NCI-H2171 treated with DMSO at 0.1 percent for 48 hours (cell line): ENCODE measurements at places on chromosomes 7 and 10.

DNA sequence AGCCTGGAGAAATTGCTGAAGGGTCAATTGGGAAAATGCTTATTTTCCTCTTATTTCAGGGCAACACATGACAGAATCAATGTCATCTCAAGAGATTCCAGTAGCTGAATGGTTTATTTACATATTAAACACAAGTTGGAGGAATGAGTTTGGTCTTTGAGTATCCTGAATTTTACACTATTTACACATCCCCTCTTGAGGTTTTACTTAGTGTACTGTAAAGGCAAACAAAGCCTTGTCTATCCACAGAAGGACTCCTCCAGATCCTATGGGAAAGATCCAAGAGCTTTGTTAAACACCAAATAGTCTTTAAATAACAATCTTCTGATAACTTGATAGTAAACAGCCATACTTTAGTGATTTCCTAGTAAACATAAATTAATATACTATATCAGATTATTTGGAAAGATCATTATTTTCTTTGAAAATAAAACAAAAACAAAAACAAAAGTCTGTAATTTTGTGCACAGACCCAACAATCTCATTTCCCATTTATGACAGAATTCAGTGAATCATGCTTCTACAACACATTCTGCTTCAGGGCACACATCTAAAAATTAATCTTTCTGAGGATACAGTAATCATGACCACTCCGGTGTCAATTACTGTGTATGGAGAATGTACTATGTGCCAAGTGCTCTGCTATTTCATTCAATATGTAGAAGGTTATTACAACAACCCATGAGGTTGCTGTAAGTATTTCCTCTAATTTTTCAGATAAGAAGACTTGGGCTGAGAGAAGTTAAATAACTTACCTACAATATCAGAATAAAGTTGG is 575.0 kb upstream of the LRRTM3 start:
- no peak for DNase-seq

DNA sequence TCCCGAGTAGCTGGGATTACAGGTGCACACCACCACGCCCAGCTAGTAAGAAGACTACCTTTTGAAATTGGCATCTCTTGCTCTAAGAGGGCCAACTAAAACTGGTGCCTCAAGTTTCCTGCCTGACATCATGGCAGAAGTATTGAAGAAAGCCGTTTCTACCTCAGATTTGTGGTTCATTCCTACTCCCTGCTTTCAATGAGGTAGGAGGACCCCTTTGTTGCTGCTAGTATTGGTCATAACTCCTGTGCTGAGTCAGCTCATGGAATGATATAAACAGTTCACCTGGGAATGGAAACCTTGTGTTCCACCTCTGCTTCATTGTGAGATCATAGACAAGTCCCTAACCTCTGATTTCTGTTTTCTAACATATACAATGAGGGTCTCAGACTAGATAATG is 82.8 kb downstream of the CDK6 start:
- DNase-seq, result no peak

DNA sequence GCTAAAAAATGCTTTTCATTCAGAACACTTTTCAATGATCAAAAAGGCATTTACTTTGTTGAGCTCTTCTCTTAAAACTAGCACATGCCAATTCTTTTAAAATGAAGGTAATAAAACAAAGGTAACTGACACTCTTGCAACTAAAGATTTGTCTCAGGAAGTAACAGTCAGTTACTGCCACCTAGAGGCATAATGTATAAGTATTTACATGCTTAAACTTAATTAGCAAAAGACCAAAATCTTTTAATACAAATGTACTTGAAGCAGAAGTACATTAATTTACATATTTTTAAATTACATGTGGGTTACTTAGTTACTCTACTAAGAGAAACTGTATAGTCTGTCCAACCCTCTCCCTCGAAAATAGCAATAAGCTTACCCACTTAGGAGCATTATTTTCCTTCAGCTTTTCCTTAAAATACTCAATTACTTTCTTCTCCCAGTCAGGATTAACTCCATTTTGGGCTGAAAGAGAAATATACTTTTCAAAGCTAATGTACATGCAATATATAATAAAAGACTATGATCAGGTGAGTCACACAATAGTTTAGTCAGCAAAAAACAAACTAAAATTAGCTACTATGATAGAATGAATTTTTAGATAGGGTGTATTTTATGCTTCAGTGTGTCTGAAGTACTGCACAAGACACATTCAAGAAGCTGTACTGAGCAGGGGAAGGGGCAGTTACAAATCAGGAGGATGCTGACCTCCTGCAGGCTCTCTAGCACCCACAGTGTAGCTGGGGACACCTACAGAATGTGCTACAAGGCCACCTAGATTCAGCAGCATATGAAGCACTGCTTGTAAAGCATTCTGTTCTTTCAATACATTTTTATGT is 13.0 kb downstream of the MCMBP start:
- DNase-seq, result peak; percentile 25

- no peak for DNase-seq
These were observed 53.8 kb downstream of the LHPP start for GRCh38 chr10:124515244-124515970.

GRCh38 chr10:131126321-131127137 is 185.0 kb downstream of the TCERG1L start:
- no peak for DNase-seq

- DNase-seq, result no peak
These were observed 77.1 kb downstream of the MAP3K8 start for GRCh38 chr10:30510932-30511700.

DNA sequence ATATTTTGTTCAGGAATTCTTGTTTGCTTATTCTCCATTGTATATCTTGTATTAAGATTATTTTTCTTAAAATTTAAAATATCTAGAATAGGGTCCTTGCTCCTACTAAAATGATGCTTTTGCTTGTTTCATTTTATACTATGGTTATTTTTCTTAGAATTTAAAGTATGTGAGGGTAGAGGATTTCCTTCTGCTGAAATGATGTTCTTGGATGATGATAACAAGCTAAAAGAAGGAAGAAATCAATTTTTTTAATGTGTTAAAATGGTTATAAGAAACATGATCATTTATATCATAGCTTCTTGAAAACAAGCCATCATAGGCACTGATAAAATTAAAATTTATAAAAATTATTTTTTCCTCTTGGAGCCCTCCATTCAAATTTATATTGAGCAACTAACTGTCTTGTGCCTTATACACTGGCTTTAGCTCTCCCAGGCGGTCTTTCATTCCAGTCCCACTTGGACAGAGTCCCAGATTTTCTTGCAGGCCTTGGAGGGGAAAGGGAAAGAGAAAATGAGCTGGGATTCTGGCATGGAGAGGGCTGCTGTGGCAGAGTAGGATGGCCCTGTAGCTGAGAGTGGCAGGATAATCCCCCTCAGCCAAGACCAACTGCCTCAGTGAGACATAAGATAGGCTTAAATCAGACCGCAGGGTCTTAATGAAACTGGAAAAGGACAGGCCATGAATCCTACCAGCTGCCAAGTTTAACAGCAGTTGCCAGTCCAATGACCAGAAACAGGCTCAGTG is 60.2 kb downstream of the DNAJB9 start:
- no peak for DNase-seq

GRCh38 chr7:66330961-66331360 is 125.8 kb downstream of the TPST1 start:
- DNase-seq, result peak; percentile 35

DNA sequence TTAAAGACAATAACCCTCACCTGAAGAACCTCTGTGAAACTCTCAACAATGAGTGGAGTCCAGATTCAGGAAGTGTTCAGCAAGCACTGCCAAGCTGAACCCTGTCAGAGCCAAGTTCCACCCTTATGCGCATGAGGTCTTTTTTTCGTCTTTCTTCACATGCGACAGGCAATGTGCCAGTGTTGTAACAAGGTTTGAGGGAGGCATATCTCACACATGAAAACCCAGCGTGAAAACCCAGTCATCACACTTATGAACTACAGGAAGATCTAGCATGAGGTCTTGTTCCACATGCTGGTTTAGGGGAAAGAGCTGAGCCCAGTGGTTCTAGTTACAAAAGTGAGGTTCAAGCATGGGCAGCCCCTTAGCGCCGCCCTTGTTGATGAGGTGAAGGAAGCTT is 49.7 kb downstream of the RABGEF1 start:
- no peak for DNase-seq

- DNase-seq, result no peak
These were observed 47.9 kb downstream of the MTPN start for GRCh38 chr7:135929249-135929648.

- no peak for DNase-seq
These were observed 179.5 kb upstream of the PLXNA4 start for GRCh38 chr7:132755538-132756483.

DNA sequence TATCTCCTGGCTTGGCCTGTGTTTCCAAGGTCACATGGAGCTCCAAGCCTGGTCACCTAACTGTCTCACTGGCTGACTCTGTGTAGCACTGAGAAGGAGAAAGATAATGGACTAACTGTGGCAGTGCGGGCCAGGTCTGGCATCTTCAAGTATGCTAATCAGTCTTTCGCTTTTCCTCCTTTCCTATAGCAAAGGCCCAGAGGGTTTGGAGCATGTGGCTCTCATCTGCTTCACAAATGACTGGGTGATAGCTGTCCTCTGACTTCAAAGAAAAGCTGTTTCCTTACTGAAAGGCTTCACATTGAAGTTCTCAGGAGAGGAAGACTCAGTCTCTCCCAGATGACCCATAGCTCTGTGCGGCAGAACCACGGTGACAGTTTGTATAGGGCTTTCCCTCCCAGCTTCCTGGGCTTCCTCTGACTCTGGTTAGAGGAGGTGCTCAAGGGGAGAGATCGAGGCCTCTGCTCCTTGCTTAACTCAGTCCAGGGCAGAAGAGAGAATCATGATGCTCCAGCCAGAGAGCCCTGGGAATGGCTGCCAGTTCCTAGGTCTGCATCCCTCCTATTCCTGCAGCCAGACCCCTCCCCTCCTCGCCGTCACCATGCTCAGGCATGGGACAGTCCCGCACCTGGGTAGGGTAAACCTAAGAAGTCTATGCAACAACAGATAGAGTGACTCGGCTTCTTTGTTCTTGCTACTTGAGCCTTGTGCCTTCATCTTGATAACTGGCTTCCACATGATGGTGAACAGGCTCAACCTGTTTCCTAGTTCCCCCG is 72.3 kb downstream of the CCDC71L start:
- DNase-seq, result no peak

- no peak for DNase-seq
These were observed 1.5 kb downstream of the FAM13C start for GRCh38 chr10:59360605-59361405.

DNA sequence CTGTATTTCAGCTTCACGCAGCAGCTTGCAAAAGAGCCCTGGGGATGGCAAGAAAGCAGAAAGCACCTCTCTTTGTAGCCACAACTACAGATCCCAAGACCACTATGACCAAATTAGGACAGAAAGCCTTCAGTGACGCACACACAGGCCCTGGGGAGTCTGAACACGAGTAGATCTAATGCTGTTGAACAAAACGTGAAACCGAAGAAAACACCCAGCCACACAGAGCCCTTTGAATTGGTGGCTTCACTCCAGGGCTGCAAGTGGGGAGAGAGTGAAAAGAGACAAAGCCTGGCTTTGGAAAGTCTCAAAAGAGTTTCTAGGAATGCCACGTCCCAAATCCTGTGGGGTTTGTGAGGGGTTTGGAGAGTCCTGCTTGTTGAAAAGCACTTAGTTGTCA is 28.4 kb downstream of the PLXNA4 start:
- DNase-seq, result no peak

GRCh38 chr10:9957351-9957750 is 1060.3 kb upstream of the CELF2 start:
- DNase-seq, result no peak

GRCh38 chr10:131854579-131855335 is 46.1 kb upstream of the PPP2R2D start:
- no peak for DNase-seq

- DNase-seq, result no peak
These were observed 4.7 kb downstream of the MUC12 start for GRCh38 chr7:100974021-100974420.

DNA sequence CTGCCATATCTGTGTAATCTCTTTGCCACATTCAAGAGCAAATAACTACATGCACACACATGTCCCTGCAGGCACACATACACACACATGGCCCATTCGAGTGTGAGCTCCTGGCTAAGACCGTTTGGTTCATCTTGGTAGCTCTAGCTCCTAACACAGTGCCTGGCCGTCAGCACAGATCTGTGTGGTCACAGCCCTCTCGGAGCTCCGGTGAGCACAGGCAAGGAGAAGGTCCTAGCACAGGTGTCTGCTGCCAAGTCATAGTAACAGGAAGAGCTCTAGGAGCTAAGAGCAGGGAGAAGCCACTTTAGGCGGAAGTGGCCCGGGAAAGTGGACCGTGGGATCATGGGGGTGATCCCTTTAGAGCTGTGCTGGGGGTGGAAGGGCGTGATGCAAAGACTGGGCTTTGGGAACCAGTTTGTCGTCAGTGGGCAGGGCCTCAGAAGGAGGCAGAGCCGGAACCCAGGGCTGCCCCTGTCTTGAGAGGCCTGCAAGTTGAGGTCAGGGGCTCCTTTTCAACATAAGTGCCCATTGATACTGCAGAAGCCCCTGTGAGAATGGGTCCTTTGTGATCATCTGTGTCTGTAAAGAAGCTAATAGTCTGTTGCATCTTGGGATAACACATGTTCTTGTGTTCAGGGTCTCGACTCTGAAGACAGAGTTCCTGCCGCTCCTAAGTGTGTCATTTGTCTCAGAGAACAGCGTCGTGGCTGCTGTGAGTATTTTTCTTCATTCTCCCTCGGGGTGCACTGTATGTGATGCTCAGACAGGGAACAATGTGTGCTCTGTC is 16.6 kb upstream of the ARPC1B start:
- DNase-seq, result no peak

DNA sequence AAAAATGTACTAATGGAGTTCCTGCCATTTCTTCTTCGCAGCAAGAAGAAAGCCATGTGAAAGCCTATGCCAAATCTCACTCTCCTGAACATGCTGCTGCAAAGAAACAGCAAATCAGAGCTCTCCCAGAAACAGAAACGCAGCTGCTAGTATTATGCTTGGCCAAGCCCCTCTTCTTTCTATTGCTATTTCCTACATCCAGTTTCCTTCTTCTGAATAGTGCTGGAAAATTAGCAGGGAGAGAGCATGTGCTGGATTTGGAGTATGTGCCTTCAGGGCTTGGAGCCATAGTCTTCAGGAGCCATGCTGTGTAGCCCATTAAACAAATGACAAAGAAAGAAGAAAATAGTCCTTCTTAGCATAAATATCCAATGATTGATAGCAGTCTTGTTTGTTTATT is 852.0 kb upstream of the PHF14 start:
- DNase-seq, result no peak

DNA sequence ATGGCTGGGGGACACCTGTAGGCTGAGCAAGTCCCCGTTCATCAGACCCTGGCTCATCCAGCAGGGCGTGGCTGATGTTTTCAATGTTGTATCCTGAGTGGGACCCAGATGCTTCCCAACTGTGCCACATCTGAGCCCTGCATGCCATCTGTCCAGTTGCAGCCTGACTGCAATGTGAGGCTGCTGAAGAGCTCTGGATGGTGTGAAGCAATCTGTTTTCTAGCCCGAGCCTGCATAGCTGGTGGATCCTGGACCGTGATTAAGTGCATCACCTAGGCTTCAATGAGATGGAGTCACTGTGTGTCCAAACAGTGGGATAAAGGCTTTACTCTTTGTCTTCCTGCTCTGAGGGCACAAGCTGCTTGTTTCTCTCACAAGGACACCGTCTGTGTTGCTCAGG is 99.8 kb downstream of the TCF7L2 start:
- DNase-seq, result peak; percentile 86
